ENCODE measurements at places on chromosomes 1 and 21.

GRCh38 chr1:26296340-26297056 lies 9.9 kb downstream of the UBXN11 start:
- DNase-seq: no peak

DNA sequence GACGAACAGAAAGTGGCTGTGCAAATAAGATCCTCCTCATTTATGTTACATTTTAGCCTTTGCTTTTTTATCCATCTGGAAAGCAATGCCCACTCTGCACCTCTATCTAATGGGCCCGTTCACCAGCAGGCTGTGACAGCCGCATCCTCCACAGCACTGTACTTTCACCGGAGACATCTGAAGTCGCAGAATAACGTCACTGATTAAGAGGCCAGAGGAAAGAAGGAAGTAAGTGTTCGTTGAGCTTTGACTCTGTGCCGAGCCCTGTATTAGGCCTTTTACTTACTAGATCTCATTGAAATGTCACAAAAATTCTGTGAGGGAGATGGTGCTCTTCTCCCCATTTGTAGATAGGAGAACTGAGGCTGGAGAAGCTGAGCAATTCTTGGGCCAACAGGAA lies 62.3 kb downstream of the KAZN start:
- DNase-seq: no peak

DNA sequence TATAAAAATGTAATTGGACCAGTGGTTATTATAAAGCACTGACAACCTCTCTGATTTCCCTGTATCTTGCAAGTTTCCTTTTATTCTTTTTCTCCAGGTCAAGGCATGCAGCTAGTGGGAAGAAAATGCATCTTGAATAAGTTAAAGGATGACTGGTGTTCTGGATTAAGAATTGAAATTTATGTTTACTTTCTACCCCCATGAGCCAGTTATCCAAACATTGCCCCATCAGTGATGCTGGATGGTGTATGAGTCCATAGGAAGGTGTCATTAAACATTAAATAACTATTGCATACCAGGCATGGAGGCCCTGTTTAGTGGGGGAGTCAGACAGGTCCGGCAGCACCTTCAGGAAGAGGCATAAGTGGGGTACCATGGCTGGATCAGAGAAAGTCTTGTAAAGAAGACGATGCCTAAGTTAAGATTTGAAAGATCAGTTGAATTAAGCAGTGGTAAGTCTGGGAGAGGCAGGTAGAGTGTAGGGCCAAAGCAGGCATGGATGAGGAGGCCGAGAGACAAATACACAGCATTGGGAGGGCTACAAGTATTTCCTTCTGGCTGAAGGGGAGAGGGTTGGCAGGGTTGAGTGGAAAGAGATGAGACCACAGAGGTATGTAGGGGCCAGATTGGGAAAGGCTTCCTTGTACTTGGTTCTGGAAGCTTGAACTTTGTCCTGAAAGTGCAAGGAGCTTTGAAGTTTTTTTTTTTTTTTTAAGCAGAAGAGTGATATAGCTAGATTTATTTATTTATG lies 5.7 kb downstream of the SZRD1 start:
- DNase-seq: no peak

DNA sequence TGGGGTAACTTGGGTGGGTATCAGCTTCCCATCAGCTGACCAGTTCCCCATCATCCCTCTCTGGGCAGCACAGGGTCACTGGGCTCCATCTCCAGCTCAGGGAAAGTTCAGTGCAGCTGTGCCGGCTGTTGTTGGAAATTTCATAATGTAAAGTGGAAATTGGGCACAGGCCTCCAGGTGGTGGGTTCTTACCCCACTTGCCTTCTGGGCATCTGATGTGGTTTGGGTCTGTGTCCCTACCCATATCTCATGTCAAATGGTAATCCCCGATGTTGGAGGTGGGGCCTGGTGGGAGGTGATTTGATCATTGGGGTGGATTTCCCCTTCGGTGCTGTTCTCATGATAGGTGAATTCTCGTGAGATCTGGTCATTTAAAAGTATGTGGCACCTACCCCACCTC lies 59.7 kb upstream of the PSEN2 start:
- DNase-seq: no peak

DNA sequence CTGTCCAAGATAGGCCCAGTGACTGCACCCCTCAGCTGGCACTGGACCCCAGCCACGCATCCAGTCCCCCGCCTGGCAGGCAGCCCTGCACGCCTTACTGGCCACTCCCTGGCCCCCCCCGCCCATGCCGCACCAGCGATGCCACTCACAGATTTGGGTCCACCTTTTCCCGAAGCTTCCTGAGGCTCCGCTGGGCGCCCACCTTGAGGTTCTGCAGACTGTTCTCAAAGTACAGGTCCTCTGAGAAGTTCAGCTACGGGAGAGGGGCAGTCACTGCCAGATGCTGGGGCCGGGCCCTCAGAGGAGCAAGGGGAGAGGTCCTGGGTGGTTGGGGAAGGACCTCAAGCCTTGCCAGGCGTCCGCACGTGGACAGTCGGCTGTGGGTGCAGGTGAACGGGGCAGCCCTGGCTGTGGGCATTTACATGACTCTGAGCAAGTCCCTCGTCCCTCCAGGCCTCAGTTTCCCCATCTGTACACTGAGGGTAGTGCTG lies 8.1 kb downstream of the PRXL2B start:
- no peak for DNase-seq

DNA sequence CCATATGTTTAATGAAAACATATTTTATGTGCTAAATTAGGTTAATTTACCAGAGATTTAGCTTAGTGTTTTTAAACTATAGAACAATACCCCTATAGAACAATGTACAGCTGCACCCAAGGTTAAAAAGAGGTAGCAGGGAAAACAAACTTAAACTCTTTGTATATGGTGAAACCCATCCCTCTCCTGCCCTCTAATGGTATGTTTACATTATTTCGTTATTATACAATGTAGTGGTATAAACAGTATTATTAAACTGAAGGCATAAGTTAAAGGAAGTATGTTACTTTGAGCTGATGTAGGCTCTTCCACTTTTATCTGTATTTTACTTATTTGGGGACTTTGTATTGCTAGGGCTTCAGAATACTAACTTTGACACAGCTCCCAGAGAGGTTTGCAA lies 16.7 kb upstream of the ZYG11A start:
- no peak for DNase-seq

DNA sequence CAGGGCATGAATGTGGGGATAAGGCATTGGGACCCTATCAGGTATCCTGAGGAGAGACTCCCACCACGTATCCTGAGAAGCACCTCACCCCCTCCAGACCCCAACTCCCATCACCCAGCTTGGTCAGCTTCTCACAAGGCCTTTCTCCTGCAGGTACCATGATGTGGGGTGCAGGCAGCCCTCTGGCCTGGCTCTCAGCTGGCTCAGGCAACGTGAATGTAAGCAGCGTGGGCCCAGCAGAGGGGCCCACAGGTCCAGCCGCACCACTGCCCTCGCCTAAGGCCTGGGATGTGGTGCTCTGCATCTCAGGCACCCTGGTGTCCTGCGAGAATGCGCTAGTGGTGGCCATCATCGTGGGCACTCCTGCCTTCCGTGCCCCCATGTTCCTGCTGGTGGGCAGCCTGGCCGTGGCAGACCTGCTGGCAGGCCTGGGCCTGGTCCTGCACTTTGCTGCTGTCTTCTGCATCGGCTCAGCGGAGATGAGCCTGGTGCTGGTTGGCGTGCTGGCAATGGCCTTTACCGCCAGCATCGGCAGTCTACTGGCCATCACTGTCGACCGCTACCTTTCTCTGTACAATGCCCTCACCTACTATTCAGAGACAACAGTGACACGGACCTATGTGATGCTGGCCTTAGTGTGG lies 1.3 kb downstream of the GPR3 start:
- DNase-seq: no peak

DNA sequence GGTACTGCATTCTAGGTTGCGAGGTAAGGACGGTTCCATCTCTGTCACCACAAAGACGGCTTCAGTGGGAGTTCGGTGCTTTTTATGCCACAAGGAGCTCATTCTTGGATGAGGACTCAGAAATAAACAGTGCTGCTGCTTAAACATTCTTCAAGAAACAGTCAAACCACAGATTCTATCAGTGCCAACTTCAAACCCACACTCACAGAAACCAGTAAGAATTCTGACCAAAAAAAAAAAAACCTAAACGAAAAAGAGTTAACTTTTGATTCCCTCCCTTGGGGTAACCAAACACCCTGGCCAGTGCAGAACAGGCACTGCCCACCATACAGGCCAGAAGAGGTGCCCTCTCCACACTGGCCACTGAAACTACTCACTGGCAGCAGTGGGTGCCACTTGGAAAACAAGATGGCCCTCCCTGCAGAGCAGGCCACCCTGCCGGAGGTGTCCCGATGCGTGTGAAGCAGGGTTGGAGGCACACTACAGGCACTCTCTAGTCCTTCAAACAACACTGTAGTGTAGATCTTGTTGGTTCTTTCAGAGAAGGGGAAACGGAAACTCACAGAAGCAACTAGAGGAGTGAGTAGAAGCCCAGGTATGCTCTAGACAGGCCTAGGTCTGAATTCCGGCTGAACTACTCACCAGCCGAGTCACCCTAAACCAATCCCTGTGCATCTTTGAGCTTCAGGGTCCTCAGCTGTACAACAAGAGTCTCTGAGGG lies 87.3 kb upstream of the TLR5 start:
- no peak for DNase-seq

DNA sequence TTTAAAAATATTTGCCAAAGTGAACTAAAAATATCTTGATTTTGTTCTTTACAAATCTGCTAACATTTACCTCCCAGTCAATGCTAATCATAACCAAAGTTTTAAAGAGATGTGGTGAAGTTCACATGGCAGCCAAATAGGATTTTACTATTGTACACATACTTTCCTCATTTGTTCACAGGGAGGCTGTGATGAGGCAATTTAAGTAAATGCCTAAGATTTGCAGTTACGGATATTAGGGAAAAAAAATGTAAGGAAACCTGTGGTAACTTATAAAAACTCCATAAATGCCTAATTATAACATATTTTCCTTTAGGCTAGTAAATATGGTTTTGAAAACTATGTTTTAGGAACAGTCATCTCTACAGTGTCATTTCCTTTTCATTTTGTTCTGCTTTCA lies 32.4 kb downstream of the RGS5 start:
- no peak for DNase-seq

DNA sequence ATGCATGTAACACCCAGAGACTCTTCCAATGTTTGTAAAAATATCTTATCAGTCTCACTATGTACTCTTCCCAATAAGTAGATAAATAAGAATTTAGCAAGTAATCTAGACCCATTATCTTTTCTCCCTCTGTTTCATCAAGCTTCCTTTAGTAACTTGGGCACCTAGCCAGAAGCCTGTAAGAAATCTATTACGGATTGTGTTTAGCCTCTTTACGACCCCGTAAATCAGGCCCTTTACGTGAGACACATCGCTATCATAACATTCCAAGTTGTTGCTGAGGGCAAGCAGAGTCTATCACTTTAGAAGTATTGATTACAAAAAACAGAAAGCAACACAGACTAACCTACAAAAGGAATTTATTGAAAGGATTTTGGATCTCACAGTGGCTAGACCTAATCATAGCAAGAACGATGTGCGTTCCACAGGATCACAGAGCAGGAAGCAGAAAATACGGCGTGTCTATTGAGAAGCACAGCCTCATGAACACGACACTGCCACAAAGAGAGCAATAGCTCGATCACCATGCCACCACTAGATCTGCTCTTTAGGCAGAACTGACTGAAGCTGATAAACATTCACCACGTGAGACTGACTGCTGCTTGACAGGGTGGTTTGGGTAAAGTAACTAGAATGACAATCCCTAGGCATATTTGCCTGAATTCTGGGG lies 922.1 kb downstream of the AMY1C start:
- no peak for DNase-seq

- no peak for DNase-seq
Observed at GRCh38 chr1:119713039-119713748, 1.5 kb downstream of the PHGDH start.

DNA sequence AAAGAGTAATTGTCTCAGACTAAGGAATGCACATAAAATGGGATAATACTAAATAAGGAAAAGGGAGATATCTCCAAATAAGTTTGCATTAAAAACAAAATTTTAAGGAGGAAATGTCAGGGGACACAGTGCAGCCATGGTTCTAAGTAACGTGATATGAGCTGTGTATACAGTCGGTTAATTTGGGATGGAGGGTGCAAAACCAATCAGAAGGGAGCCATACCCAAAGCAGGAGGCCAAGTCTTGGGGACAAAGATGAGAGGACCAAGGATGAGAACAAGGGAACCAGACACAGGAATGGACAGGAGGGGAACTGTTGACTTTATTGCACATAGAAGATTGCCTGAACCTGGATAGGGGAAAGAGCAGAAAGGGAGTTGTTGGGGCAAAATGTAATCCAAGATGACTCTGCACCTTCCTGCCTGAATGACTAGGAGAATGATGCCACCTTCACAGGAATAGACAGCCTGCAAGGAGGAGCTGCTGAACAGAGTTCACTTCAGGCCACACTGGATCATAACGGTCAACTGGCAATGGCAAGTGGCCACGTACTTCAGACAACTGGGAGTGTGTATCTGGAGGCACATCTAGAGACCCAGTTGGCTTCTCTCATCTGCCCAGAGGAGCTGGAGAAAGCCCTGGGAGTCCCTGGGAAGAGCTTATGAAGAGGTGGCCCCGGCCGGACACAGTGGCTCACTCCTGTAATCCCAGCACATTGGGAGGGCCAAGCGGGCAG lies 22.0 kb upstream of the BOLA1 start:
- no peak for DNase-seq

- DNase-seq: no peak
Observed at GRCh38 chr1:35563166-35563565, 5.6 kb downstream of the NCDN start.

GRCh38 chr21:43597540-43598250 lies 61.6 kb downstream of the HSF2BP start:
- no peak for DNase-seq

All from stimulated activated CD4-positive, alpha-beta T cell treated with anti-CD3 and anti-CD28 coated beads, Interleukin-4, amount 100 ng/mL, for 4 hours (primary cell).